ENCODE measurements at places on chromosomes 7 and 10.
A peak's percentile ranks its signal among the peaks of the same experiment; 100 is the strongest.

DNA sequence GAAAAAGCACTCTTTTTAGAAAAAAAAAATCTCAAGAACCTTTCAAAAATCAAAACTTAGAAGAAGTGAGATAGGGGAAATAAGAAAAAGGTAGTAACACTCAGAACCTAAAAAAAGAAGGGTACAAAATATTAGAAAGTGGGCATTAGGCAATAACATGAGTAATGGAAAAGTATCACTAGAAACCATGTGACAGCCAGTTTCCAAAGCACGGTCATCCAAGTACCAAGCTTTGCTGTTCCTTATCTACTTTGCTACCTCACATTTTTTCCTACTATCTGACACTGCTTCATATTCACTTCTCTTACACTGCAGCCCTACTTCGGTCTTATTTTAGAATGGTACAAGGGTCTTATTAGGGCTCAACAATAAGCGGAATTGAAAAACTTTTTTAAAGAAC is 30.3 kb downstream of the IMMP2L start:
- no peak for DNase-seq

- no peak for DNase-seq
Measured at GRCh38 chr10:101444058-101444898, 90.3 kb downstream of the BTRC start.

DNA sequence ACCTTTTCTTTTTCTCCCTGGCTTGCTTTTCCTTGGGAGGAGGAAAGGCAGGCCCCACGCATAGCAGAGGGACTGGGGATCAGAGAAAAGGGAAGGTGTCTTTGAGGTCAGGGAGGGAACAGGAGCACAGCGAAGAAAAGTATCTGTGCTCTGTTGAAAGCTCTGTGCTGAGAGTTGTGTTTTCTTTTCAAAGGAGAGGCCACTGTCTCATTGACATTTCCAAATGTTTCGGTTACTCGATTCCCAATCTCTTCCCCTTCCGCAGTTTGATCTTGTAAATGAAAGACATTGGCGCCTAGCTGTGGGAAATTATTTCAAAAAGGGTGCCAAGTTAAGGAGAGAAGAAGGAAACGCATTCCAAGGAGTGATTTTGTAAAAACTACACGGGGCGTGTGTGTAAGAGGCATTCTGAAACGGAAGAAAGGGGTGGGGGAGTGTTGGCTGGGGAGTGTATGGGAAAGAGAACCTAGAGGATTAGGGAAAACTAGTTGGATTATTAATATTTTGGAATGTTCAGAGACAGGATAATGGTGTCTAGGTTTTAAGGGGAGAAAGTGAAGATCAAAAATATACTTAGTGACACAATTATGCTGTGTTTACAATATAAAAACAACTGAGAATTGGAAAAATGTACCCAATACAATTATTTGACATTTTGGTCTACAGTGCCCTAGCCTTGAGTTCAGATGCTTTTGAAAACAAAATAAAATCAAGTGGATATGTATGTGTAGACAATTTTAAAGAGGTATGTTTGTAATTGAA is 708 bp downstream of the KLHDC10 start:
- DNase-seq, result no peak

DNA sequence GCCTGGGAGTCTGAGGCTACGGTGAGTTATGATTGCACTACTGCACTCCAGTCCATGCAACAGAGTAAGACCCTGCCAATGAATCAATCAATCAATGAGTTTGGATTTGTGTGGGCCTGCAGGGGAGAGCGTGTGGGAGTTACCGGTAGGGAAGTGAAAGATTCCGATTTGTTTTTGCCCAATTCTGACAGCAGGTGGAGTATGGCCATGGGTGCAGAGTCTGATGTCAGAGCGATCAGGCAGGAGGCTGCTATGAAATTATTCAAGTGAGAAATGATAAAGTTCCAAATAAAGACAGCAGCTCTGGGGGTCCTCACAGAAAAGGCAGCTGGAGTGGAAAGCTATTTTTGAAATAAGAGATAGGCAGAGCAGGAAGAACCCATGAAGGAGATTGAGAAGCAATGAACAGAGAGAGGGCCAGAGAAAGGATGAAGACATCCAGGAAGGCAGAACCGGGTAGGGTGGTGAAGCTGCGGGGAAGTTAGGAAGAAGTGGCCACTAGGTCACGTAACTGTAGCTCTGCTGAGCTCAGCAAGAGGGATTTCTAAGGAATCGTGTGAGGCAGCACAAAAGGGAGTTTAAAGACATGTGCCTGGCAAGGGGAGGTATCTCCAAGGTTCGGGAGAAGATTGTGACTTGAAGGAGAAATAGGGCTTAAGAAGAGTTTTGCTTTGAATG is 93.7 kb upstream of the NMT2 start:
- no peak for DNase-seq

- DNase-seq, result no peak
Measured at GRCh38 chr10:122127943-122128342, 139.0 kb downstream of the TACC2 start.

- no peak for DNase-seq
Measured at GRCh38 chr10:83533290-83533689, 606.0 kb upstream of the GHITM start.

- no peak for DNase-seq
Measured at GRCh38 chr7:129160161-129160905, 15.8 kb downstream of the TSPAN33 start.

DNA sequence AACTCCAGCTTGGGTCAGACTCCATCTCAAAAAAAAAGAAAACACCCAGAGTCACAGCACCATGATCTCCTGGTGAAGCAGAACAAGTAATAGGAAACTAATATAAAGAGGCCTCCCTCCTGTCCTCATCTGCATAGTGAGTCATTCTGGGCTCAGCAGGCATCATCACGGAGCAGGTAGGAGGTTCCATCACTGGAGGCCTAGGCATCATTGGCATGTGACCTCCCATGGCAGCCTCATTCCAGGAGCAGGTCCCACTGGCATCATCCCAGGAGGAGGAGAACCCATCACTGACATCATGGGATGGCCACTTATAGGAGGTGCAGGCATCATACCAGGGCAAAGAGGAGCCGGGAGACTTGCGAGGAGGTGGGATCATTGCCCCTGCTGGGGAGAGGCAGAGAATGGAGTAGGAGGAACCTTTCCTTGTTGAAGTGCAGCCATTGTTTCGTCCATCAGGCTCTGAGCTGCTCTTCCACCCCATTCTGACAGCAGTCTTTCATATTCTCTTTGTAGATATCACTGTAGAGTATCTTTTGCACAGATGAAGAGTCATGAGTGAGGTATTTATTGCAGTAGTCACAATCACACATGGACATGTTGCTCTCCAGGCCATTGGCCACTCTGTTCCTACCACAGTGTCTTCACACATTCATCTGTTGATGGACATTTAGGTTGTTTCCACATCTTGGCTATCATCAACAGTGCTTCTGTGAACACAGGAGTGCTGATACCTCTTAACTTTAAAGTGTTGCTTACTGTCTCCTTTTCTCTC is 73.8 kb downstream of the OSBPL3 start:
- no peak for DNase-seq

GRCh38 chr7:105675934-105676371 is 94.7 kb upstream of the EFCAB10 start:
- DNase-seq, result peak; percentile 70
